ENCODE measurements at places on chromosomes 1 and 21.

- no peak for DNase-seq
Measured at GRCh38 chr1:48652334-48652733, 124.4 kb downstream of the BEND5 start.

DNA sequence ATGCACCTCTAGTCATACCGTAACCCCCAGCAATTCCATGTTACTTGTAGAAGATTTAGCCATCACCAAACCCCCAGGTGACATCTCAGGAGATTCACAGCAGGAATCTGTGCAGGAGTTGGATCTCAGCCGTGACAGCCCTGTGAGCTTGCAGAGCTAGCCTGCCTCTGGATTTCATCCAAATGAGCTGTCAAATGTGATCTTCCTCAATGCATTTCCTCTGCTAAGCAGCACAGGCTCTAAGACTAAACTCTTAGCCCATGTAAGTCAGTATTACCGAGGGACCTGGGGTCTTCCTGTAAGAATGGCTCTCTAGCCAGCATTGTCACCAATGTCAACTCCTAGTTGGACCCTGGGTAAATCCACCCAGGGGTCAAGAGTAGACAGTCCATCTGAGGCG, 41.7 kb downstream of the UMODL1 start:
- no peak for DNase-seq

DNA sequence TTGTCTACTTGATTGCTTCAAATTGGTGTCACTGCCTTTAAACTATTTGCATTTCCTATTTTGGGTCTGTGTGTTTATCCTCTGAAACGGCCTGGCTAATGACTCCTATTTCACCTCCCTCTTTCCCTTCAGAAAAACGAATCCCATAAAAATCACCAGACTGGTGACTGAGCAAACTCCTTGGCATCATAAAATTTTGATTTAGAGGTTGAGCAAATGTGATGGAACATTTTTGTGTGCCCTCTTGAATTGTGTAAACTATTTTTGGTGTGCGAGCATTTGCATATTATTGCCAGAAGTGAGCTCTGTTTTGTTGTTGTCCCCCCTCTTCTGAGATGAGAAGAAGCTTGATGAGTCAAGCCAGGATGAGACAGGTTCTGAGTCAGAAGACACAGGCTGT, 316.1 kb downstream of the AJAP1 start:
- DNase-seq: no peak

- DNase-seq: no peak
Measured at GRCh38 chr1:147377263-147378246, 135.1 kb downstream of the CHD1L start.

DNA sequence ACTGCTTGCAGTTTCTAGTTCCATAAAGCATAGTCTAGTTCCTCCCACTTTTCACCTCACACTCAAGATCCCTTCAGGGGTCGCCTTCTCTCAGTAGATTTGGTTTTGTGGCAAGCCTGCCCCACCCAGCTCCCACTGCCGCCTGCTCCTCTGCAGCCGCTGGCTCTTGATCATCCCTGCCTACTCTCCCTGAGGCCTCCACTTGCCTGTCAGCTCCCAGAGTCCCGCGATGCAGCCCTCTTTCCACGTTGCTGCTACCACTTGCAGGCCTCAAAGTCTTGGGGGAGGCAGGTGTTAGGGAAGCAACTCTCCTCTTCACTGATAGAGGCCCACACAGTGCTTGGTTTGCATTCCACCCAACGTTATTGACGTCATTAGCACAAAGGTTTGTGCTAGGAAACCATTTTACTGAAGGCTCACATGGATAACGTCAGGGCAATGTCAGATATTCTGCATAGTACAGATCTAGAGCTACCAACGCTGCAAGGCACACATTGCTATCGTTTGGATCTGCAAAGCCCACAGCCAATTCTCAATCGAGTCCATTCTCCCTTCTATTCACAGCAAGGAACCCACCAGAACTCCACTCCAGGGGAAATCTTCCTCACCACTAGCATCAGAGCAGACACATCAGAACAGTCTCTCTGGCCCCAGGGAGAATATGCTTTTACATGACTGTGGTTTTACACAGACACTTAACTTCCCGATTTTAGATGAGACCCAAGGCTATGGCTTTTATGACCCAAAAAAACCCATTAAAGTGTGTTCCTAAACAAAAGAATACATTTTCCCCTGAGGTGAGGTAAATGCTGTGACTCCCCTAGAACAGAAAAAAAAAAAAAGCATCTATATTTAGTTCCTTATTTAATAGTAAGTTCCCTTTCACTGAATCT, 519.5 kb upstream of the CAMK1G start:
- no peak for DNase-seq

GRCh38 chr1:110990541-110990940, 26.8 kb upstream of the LRIF1 start:
- DNase-seq: no peak

GRCh38 chr1:16967095-16967575, 13.3 kb downstream of the MFAP2 start:
- DNase-seq: no peak

DNA sequence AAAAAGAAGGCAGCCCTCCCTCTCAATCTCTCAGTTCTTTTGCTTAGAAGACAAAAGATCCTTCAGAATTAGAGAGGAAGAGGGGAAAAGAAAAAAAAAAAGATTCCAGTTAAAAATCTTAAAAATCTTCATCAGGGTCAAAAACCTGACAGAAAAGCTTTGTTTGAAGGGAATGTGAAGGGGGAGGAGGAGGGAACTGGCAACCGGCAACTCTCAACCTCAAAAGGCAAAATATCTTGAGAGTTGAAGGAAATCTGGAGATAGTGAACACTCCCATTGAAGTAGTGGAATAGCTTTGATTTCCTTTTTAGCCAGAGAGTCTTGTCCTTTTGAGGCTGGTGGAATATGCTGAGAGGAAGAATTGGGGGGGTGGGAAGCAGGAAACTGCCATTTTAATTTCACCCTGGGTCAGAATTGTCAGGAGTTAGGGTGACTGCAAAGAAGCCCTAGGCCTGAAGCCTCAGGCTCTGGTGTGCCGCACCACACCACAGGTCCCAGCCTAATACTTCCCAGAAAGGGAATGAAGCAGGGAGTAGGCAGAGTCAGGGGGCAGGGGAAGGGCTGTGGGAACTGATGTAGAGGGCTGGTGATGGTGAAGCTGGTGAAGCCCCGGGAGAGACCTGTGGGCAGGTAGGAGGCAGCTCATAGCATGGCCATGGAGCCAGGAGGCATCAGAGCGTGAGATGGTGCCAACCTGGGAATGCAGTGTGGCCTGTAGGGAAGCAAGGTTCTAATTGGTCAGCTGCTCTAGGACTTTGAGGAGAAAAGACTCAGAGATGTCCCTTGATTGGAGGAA, 24.6 kb downstream of the KIRREL1 start:
- no peak for DNase-seq

DNA sequence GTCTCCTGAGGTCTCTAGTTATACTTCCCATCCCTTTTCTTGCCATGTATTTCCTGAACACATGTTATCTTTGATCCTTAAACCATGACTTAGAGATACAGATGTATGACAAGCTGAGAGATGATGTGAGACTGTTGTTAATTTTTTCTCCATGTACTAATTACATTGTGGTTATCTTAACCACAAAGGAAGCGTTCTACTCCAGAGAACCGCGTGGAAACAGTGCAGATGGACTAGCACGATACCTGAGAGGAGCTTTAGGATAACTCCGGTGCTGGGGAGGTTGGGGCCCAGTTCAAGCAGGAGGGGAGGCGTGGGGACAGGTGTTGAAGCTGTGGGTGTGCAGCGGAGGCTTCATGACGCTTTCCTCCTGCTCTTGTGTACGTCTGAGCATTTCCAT, 17.5 kb downstream of the PDE9A start:
- DNase-seq: no peak

GRCh38 chr1:197841883-197842553, 60.4 kb upstream of the C1orf53 start:
- no peak for DNase-seq

DNA sequence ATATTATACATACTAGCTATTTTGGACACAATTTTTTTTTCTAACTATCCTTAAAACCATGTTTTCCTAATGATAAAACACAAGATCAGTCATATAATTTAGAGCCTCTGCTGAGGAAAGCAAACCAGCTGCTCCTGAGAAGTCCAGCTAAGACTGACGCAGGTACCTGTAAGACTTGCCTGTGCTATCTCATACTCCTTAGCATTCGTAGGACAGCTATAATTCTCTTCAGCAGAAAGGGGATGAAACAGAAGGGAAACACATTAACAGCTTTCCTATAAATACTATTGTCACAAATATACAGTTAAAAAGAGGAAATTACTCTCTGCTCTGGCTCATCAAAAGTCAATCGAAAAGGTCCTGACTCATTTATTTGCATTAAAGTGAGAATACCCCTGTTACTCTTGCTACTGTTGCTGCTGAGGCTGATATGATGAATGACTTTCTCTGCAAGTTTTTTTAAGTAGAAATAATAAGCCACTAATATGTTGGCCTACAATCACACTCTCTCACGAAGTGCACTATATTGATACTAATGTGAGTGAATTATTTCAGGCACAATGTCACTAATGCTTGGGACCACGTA, 757.1 kb downstream of the KCNT2 start:
- DNase-seq: no peak

DNA sequence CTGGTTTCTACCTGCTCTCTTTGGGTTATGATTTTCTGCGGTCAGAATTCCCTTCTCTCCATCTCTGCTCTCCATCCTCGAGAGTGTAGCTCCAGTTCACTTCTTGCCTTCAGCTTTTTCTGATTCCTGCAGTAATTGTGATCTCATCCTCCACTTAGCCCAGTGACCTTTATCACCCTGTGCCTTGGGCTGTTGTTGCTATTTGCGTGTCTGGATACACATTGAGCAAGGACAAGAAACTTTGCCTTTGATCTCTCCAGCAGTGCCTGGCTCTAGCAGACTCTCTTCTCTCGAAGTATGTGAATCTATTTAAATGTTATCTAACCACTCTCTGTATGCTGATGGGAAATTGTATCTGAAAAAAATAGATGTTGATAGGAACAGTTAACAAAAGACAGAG, 76.4 kb upstream of the MARK1 start:
- no peak for DNase-seq

All from effector CD4-positive, alpha-beta T cell (primary cell).